ENCODE measurements at places on chromosomes 5 and 9. TPM values are rescaled to one million over a fixed set of nuclear protein-coding genes. Genes with fewer than 3 reads are reported as not detected.

The OR13C3 gene
- not detected for total RNA-seq

The ECSCR gene
- 4.7 TPM for total RNA-seq

The PSD2 gene
- 22.8 TPM for total RNA-seq

The ERMP1 gene
- 20.3 TPM for total RNA-seq

The FGD3 gene
- 32.2 TPM for total RNA-seq

The PRRX2 gene
- not detected for total RNA-seq

The PCDHA13 gene
- total RNA-seq = 42.3 TPM
